ENCODE measurements at places on chromosomes 7 and 10.
A peak's percentile ranks its signal among the peaks of the same experiment; 100 is the strongest.

GRCh38 chr10:88288320-88289059 lies 294.6 kb downstream of the RNLS start:
- DNase-seq = no peak

DNA sequence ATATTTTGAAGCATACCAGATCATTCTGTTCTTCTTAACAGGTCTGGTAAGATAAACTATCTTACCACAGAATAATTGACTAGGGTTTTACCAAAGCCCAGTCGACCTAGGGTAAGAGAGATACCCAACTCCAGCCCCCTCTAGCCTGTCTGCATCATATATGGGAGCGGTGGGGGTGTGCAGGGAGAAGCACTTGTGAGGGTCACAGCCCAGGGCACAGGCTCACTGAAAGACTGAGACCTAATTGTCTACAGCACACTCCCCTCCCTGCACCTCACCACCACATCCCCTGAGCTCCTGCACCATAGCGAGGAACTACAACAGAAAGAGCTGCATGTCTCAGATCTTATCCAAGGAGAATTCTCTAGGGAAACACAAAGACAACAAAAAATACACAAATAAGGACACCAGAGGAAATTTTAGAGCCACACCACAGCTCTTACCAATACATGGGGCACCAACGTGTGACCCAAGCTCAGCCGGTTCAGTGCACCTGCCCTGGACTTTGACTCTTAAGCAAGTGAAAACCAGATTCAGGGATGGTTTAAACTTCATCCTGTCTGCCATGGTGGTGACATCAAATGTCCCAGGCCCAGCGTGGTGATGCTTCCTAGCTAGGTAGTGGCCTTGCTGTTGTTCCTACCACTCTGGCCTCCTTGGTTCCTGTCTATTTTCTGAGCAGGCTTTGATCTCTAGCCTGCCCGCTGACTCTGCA lies 150.8 kb downstream of the HERPUD2 start:
- no peak for DNase-seq

DNA sequence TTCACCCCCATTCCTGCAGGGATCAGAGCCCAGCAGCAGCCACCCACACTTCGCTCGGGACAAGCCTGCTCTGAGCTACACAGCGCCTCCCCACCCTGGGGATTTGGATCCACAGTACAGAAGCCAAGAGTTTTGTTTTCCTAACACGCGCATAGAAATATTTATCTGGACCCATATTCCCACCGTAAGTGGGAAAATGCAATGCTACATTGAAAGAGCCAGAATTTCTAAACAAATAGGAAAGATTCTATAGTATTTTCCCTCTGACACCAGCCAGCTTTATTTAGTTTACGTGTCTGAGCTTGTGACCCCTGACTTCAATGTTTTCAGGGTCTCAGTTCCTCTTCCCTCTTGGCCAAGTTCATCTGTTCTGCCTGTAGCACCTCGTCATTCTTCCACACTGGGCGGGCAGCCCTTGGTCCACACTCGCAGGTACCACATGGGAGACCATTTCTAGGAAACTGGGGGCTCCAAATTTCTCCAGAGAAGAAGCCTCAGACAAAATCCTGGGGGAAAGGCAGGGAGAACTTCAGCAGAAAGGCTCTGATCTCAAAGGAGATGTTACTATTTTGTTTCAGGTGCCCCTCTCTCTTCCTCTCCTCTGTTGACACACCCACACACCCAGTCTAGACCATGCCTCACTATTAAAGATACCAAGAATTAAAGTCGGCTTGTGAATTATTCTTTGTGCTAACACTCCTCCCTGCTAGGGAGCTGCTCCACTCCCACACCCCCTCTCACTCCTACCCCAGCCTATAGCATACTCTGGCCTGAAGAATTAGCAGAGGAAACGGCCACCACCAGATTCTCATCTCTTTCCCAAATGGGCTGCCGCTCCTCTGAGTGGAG lies 116.0 kb upstream of the PCGF5 start:
- no peak for DNase-seq

DNA sequence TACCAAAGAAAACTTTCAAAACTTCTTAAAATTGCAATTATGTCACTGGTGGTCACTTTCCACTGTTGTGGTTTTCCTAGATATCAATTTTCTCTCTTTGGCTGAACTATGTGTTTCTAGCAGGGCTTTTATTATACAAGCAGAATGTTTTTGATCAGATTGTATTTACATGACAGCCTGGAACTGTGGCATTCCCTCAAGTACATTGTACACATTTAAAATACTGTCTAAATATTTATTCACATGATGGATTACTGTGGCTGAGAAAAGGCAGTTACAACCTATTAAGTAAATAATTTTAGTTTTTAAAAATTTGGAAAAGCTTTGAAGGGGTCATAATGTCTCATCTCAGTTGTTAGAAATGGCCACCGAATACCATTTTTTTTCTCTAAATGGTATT lies 231.9 kb upstream of the PPP1R3A start:
- DNase-seq = no peak

- DNase-seq = peak; percentile 69
These were observed 150.4 kb downstream of the MAD1L1 start for GRCh38 chr7:2082139-2082998.

GRCh38 chr10:66329147-66329546 lies 596.7 kb upstream of the LRRTM3 start:
- no peak for DNase-seq

DNA sequence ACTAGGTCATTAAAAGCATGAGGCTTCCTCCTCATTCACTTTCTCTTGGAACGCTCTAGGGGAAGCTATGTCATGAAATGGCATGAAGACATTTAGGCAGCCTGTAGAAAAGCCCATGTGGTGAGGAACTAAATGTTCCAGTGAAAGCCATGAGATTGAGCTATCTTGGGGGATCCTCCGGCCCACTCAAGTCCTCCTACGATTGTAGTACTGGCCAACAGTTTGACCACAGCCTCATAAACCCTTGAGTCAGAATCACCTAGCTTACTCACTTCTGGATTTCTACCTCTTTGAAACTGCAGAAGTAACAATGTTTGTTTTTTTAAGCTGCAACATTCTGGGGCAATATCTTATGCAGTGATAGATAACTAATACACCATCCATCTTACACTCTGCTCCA lies 605.1 kb downstream of the SORCS1 start:
- DNase-seq = no peak

DNA sequence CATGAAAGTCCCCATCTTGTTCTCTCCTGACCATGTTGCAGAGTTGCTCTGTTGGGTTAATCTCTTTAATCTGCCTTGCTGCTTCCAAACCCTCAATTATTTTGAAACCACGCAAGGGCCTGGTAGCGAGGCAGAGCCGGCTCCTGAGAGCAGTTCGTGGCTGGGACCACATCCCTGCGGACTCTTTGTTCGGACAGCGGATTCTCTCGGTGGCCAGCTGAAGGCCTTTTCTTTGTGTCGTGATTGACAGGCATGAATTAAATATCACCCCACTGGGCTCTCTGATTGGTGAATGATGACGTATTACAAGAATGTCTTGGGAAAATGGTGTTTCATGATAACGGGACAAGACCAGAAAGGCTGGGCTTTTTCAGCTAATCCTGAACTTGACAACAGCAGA lies 66.9 kb upstream of the ARHGAP21 start:
- no peak for DNase-seq

DNA sequence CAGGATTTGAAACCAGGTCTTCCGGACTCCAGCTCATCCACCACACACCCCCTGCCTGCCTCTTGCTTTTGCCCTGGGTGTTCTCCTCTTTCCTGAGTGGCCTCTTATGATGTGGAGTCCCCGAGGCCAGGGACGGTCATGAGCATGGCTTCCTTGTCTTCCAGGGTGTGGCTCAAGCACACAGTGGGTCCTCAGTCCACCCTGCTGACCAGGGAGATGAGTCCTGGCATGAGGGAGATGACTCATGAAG lies 32.8 kb downstream of the DNAJB12 start:
- no peak for DNase-seq

GRCh38 chr10:98483658-98484057 lies 36.9 kb upstream of the HPS1 start:
- no peak for DNase-seq

- no peak for DNase-seq
These were observed 127.4 kb upstream of the AGR3 start for GRCh38 chr7:17009007-17009719.

GRCh38 chr10:118672153-118672552 lies 76.7 kb upstream of the PRLHR start:
- no peak for DNase-seq

DNA sequence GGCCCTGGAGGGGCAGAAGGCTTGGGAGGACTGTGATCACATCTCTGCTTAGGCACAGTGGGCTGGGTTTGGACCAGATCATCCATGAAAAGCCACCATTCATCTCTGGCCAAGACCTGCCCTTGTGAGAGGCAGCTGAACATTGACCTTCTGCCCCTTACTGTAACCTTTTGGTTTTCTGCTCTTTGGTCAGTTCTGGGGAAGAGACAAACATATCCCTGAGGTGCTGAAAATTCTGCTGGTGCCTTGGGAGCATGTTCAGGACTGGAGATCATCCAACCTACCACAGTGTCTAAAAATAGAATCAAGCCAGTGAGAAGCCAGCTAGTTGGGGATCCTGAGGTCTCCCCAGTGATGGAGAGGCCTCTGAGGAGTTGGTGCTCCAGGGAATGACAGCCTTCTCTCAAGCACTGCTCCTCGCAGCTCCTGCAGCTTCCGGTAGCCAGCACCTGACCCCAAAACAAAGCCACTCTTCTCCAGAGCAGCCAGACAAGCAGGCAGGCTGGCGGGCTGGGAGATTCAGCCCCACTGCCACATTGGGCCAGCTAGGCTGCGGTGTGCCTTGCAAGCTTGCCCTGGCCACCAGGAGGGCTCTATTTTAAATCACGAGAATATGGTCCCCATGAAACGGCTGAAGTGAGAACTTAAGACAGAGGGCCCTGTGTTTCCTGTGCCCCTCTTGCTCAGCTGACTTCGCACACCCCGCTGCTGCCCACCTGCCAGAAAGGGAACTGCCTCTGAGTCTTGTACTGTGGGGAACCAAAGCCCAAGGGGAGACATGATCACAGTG lies 37.8 kb upstream of the UBE2H start:
- no peak for DNase-seq

DNA sequence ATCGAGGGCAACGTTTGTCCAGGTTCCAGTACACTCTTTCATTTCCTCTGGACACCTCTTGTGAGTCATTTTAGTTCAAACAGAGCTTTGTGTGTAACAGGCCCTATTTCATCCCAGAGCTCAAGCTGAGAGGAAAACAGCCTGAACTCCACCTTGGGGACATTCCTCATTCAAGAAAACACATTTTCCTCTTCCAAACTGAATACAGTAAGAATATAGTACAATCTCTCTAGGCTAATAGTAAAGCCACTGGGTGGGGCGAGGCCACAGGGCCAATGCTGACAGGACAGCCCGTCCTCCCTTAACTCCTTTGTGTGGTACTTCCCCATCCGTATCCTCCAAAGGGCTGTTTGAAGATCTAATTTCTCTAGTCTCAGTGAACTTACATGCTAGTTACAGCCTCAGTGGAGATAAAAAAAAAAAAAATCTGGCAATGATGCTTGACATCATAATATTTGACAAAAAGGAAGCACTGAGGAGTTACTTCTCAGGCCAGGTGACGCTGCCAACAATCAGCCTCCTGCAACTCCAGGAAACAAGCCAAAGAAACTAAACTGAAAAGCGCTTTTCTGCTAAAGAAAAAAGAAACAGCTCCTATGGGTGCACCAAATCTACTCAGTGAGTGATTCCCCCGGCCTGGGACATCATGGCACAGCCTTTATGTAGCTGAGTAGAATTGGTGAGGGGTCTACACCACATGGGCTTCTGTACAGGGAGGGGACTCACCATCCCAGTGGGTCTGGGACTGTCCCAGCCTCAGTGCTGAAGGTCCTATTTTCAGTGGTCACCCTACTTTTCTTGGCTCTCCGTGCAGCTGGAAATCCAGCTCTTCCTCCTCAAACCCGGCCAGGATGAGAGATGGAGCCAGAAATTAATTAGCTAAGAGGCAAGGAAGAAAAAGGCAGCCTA lies 238.2 kb upstream of the NEBL start:
- peak; percentile 77 for DNase-seq

DNA sequence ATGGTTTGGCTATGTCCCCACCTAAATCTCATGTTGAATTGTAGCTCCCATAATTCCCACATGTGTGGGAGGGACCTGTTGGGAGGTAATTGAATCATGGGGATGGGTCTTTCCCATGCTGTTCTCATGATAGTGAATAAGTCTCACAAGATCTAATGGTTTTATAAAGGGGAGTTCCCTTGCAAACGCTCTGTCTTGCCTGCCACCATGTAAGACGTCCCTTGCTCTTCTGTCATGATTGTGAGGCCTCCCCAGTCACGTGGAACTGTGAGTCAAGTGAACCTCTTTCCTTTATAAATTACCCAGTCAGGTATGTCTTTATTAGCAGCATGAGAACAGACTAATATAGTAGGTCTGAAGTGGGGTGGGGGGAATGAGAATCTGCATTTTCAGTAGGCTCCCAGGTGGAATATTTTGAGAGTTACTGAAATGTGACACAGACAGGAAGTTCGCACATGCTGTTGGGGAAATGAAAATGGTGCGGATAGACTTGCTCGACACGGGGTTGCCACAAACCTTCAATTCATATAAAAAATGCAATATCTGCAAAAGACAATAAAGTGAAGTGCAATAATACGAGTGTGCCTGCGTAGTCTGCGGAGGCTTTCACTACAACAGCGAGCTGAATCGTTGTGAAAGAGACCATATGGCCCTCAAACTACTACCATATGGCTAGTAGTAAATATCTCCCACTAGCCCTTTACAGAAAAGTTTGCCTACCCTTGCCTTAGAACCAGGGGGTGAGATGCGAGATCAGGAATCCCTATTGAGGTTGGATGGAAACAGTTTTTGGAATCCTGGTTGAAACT lies 166.1 kb downstream of the GRK5 start:
- DNase-seq = no peak

DNA sequence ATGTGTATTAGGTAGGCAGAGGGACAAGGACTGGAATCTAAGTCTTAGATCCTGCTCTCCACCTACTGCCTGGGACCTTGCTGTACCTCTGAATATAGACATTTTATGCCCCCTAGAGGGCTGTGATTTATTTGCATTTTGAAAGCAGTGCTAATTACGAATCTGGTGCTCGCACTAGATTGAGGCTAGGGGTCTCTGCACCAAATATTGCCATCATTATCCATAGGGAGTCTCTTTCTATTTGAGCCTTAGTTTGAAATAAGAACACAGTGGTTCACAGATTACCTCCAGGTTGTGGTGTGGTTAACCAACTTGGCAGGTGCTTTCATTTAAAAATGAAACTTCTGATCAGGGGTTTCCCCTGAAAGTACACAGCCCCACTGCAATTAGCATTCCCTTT lies 41.8 kb downstream of the CNNM1 start:
- DNase-seq = peak; percentile 13

All from kidney glomerular epithelial cell (primary cell).